ENCODE measurements at places on chromosomes 1 and 21.

GRCh38 chr1:50333595-50333974, 89.7 kb downstream of the DMRTA2 start:
- DNase-seq = no peak

- DNase-seq = no peak
These were observed 218.4 kb downstream of the HLX start for GRCh38 chr1:221097479-221098281.

DNA sequence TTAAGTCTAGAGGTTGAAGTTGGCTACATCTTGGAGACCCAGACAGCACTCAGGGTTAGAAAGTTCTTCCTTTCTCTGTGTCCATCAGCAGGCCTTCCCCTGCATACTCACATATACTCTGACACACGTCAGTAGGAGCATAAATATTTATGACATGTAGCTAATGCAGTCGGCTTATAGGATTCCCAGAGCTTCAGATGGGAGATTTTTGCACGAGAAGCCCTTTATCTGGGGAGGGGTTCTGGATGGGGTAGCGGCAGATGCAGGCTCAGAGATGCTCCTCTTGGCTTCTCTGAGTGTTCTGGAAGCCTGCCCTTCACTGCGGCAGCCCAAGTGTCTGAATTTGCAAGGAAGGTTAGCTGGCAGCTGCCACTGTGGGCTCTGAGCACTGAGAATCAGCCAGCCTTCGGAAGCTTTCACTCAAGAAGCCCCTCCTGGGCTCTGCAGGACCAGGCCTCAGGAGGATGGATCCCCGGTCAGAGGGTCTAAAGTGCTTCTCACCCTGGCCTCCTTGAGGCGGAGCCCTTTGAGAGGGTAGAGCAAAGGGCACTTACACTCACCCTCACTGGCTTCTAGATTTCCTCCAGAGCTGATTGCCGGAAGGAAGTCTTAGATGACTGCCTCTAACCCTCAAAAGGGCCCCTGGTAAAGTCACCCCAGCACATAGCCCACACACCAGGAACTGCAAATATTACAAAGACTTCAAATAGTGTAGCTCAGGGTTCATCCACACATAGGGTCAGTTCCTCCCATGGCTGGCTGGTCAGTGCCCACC, 68.1 kb upstream of the NFASC start:
- DNase-seq = no peak

DNA sequence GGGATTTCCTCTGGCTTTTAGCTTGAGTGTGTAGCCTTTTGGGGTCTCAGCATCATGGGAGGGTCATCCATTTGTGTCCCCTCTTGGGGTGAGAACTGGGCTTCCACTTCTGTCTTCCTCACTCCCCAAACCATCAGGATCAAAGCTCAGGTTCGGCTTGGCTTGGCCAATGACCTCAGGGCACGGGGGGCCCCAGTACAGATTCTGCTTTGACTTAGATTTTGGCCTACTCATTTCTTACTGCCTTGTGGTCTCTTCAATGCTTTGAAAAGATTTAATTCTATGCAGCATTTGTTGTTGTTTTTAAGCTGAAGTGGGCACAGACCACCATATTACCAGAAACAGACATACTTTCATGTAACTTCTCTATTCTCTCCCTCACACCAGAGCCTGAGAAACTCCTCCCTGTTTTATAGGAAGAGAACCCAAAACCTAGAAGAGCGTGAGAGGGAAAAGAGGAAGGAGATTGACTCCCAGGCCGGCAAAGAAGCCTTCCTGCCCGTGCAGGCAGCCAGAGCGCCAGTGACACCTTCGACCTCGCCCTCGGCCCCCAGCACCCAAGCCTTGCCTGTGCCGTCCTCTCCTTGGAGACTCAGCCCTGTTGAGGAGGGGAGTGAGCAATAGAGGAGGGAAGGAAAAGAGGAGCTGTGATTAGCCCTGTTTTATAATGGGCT, 1.9 kb upstream of the S100A3 start:
- no peak for DNase-seq

DNA sequence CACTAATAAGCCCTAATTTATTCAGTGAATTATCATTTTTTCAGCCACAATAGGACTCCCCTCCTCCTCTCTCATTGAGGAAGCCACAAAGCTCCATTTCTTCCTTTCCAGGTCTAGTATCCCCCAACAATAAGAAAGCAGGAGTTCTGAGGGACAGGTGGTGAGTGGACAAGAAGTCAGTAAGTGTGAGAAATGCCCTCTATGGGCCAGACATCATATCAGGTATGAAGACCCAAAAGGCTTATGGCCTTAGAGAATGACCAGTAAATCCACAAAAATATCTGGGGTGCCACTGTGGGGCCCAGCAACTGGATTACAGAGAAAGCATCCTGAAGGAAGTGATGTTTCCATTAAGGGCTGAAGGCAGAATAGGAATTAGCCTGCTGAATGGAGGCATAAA, 175.7 kb downstream of the TRIM33 start:
- no peak for DNase-seq

DNA sequence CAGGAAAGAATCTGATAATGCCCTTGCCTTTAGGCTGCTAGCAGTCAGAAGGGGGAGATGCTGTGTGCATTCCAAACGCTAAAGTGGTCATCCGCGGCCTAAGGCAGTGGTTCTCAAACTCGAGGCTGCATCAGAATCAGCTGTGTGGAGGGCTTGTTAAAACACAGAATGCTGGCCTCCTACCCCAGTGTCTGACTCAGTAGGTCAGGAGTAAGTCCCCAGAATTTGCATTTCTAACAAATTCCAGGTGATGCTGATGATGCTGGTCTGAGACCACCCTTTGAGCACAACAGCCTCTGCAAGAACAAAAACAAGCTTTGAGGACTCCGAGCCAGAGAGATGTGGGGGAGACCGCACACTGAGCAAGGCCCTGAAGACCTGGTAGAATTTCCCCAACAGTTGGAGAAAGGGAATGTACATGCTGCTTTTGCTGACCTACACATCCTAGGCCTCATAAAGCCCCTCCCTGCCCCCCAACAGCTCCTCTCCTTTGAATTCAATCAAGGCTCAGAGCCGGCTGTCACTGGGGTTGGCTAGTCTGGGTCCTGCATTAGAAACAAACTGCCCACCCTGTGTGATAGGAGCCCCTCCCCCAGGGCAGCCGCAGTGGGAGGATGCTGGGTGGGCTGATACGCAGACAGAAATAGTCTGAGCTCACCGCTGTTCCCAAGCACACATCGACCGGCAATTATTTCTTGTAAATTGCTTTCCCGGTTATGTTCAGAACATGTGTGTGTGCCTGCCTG, 27.1 kb downstream of the SHISAL2A start:
- no peak for DNase-seq

DNA sequence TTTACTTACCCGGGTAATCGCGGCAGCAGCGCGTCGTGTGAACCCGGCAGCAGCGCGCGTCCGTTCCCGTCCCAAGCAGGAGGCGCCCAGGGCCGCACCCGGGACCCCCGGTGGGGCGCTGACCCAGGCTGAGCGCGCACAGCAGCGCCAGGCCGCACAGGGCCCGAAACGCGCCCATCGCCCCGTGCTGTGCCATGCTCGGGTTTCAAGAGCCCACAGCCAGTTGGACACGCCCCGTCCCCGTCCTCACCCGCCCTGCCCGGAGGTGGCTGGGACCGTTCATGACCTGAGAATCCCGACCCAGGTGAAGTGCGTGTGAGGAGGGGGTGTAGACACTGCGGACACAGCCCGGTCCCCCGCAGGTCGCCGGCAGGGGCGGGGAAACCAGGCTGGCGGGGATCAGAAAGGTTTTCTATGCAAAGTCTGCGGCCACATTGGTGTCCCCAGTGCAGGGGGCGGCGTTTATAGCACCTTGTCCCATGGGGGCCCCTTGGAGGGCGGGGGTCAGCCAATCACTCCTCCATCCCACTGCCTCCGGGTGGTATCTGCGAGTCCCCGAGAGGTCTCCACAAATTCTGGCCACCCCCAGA, at the start of gene TNFRSF18:
Gene TNFRSF18, minus strand, starts transcription at position 217 of the 590 bp plus-strand sequence. Its CDS starts 21 bp downstream, at position 196.
- DNase-seq = no peak

DNA sequence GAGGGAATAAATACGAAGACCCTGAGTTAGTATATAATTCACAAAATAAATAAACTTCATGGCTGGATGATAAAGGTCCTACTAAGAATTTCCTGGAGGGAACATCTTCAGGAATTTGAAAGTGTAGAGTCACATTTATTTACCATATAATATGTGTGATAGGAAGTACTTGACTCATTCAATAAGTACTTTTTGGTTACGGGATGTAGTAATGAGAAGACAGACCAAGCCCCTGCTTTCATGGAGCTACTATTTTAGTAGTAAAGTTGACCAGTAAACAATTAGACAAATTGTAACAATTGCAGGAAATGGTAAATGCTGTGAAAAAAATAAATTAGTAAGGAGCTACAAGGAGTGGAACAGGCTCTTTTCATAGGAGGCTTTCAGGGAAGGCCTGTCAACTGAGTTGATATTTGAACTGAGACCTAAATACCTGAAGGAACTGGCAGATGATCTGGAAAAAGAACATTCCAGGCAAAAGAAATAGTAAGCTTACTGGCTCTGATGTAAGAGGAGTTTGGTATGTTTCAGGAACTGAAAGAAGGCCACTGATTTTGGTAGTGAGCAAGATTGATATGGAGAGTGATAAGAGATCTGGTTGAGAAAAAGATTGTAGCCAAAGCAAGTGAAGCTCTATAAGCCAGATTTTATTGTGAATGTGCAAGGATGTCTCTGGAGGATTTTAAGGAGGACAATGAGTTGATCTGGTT, 36.2 kb downstream of the CAMSAP2 start:
- no peak for DNase-seq

DNA sequence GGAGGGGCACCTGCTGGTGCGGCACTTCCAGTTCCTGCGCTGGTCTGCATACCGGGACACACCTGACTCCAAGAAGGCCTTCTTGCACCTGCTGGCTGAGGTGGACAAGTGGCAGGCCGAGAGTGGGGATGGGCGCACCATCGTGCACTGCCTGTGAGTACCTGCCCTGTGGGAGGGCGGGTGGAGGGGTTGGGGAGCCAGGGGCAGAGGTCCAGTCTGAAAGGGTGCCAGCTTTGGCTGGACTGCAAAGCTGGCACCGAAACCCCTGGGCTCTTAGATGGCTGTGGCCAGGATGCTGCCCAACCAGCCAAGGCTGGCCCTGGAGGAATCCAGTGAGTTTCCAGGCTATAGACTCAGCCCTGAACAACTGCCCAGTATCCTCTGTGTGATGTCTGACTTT, 87.3 kb downstream of the PTPRU start:
- no peak for DNase-seq

- peak; percentile 94 for DNase-seq
These were observed 3.3 kb upstream of the ELAVL4 start for GRCh38 chr1:50105433-50105832.

- DNase-seq = no peak
These were observed 5.9 kb downstream of the CEP170 start for GRCh38 chr1:243249214-243249613.

DNA sequence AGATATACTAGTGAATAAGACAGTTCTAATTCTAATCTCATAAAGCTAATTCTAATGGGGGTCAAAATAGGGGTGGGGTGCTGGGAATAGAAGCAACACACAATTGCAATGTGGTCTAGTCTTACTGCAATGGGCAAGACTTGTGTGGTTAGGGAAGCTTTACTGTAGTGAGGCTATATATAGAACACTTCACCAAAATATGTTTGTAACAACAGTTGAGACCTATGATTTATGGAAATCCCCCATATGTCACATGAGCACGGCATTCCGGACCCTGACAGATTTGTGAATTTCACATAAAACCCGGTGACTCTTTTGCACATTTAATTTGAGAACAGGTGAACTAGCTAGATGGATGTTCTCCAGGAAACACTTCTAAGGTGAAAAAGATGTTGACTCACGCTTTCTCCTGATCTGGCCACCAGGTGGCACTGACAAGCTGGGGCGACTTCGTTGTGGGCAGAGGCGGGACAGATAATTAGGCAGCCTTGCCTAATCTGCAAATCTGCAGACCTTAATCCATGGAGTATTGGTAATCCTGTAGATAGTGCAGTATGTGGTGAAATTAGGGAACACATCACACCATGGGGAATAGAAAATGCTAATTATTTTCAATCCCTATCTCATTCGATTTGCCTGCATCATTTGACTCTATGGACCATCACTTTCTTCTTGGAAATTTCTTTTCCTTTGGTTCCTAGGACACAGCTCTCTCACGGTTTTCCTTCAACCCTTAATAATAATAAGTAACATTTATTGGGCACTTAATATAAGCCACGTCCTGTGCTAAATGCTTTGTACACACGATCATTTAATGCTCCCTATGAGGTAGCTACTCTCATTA, 37.7 kb downstream of the KIAA0040 start:
- peak; percentile 45 for DNase-seq

- DNase-seq = no peak
These were observed 1.9 kb upstream of the PTPRU start for GRCh38 chr1:29234471-29234870.

- no peak for DNase-seq
These were observed 78.3 kb downstream of the NUF2 start for GRCh38 chr1:163399976-163400601.

- DNase-seq = no peak
These were observed 131.4 kb upstream of the F3 start for GRCh38 chr1:94672934-94673333.

GRCh38 chr1:84757301-84757700, 67.0 kb upstream of the SSX2IP start:
- DNase-seq = no peak

GRCh38 chr1:45930258-45931150, 127.1 kb downstream of the MAST2 start:
- DNase-seq = no peak

- no peak for DNase-seq
These were observed 158.5 kb upstream of the FGGY start for GRCh38 chr1:59138402-59138801.

DNA sequence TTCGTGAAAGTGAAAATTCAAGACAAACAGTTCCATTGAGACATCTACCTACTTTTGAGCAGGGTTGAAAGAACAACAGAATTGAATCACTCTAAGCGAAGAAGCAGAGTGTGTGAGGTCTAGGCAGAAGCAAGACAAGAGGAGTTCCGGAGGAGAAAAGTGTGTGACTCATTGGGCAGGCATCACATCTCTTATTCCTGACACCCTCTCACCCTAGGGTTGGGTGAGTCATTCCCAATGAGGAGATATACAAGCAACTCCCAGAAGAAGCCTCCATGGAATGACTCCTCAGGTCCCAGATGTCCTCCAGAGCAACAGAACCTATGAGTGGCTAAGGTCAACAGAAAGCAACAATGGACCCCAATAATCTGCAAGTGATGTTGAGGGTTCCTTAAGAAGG, 138.1 kb downstream of the TPR start:
- DNase-seq = no peak

- DNase-seq = no peak
These were observed 24.1 kb upstream of the ARF1 start for GRCh38 chr1:228058172-228058948.

DNA sequence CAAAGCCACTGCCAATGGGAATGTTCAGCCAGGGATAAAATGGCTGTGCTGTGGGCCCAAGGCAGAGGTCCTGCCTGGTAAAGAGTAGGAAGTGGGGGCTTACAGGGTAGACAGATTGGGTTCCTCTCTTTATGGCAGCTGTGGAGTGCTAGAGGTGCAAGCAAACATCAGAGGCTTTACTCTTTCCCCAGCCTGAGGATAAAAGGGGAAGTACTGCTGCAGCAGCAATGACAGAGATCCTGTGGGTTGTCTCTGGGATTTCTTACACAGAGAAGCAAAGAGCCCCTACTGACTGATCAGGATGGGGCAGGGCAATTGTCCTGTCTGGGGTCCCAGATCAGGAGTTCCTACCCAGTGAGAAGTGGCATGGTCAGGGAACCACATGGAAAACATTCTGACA, 54.2 kb downstream of the DRAM2 start:
- no peak for DNase-seq
